ENCODE measurements at places on chromosomes 6 and 20.

GRCh38 chr20:51481341-51481914, 61.1 kb downstream of the NFATC2 start:
- DNase-seq: peak; percentile 67

GRCh38 chr20:63071541-63072181, 64.9 kb upstream of the BHLHE23 start:
- DNase-seq: no peak

GRCh38 chr6:66340736-66341135, 633.7 kb upstream of the EYS start:
- DNase-seq: no peak

DNA sequence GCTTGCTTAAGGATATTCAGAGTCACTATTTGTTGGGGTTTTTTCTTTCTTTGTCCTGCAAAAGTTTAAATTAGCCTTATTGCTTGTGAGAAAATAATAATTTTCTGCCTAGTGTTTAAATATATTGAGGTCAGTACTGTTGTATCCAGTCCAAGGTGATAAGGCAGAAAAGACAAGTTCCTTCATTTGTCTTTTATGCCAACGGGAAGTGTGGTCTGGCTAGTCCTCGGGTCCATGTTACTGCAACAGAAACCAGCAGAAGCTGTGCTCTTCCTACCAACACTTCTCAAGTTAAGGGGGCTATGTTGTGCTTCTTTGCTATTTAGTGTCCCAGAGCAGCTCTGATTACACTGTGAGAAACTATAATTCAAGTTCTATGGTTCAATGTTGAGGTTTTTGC, 301.1 kb downstream of the TBC1D7 start:
- DNase-seq: no peak

GRCh38 chr6:157976345-157977175, 5.1 kb upstream of the SYNJ2 start:
- no peak for DNase-seq

GRCh38 chr6:43950051-43950605, 177.1 kb downstream of the MRPL14 start:
- DNase-seq: no peak

GRCh38 chr6:112413780-112414179, 66.7 kb downstream of the RFPL4B start:
- no peak for DNase-seq

Measured in CD4-positive, alpha-beta T cell treated with Interleukin-2 at 100 ng/mL for 4 hours (primary cell).